GM23248 (cell line): ENCODE measurements at places on chromosomes 6 and 20.

GRCh38 chr6:6969761-6970223 is 138.0 kb upstream of the RREB1 start:
- no peak for DNase-seq

DNA sequence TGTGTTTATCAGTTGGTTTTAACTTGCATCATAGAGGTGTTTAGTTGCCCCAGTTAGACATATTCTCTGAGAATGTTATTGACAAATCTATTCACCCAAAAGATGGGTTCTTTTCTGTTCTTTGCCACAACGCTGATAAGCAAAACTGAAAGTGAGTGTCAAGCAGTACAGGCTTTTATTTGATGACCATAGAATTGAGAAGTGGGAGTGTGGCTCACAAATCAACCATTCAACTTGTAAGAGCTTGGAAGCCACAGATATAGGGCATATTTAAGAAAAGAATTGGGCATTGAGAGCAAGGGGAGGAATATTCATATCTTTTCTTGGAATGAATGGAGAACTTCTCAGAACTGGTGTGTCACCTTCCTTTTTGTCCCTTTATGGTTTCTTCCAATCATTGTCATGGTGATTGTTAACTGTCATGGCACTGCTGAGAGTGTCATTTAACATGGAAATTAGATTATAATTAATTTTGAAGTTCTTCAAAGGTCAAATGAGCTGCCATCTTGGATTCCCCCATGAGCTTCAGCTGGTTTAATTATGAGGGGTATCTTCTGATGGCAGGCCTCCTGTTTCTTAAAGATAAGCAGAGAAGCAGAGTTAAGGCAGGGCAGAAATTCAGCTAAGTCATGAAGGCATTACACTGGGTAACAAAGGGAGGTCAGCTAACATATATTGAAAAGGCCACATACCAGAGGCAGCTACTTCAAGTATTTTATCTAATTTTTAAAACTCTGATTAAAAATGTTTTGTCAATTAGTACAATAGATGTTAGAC is 254.0 kb upstream of the HTR1E start:
- DNase-seq = no peak

DNA sequence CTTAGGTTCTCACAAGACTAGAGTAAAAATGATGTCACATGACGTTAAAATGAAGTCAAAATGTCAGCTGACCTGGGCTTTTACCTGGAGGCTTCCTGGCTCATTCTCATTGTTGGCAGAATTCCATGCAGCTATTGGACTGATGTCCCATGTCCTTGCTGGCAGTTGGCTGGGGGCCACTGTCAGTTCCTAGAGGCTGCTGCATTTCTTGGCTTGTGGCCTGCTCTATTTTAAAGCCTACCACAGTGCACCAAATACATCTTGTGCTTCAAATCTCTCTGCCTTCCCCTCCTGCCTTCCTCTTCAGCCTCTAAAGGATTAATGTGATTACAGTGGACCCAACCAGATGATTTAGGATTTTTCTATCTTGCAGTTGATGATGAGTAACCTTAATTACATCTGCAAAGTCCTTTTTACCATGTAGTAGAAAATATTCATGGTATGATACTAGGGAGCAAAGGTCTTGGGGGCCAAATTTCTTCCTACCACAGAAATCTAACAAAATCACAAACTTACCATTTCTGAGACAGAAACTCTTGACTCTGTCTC is 81.9 kb downstream of the FIG4 start:
- DNase-seq = peak; percentile 30

DNA sequence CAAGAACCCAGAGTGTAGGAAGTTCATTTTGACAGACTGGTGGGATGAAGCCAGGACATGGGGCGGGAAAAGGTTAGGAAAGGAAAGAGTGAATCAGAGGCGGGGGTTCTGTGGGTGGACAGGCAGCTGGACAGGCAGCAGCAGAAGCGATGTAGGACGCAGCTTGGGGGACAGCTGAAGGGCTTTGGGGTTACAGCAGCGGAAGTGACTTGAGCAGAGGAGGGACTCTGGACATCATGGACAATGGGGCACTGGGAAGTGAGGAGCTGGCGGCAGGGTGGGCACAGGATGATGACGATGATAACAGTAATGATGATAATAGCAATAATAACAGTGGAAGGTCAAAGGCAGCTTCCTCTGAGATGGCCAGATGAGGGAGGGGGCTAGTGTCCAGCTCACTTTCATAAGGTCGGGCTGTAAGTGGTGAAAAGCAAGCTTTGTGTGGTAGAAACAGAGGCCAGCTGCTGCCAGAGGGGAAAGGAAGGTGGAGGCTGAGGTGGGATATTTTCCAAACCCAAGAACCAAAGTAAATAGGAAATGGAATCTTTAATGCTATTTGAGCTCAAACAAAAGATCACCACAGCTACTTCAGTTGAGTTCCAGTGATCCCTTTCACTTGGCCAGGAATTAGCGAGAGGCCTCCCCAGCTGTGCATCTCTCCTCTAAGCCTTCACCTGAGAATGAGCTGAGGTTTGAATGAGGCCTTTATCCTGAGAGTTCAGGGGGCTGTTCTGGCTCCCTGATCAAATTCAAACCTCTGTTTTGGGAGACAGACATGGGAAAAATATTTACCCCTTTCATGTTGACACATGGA is 433.5 kb downstream of the DHX35 start:
- DNase-seq = no peak

- no peak for DNase-seq
Measured at GRCh38 chr20:16930656-16931055, 182.5 kb downstream of the OTOR start.

GRCh38 chr6:5632348-5632935 is 371.1 kb downstream of the FARS2 start:
- no peak for DNase-seq

DNA sequence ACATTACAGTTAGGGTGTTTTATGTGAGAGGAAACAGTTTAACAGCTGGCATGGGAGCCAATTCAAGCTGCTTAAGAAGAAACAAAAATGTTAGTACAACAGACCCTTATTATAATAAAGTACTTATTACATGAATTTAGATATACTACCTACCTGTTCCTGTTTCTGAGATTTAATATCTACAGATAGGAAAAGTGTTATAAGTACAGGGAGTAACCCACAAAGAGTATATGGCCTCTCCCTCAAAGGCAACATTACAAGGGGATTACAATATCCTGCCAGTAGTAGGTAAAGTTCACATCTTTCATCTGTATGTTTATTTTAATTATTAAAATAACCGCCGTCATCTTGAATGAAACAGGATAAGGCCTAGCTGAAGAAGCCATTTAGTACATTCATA is 1.8 kb upstream of the ME1 start:
- DNase-seq = no peak
